ENCODE measurements at places on chromosomes 6 and 20.
A peak's percentile ranks its signal among the peaks of the same experiment; 100 is the strongest.

- no peak for DNase-seq
Observed at GRCh38 chr6:105746130-105746505, 340.0 kb upstream of the PRDM1 start.

GRCh38 chr6:132007474-132008190 is 56.5 kb upstream of the CCN2 start:
- no peak for DNase-seq

- DNase-seq: no peak
Observed at GRCh38 chr6:136783495-136784270, 8.6 kb downstream of the MAP3K5 start.

DNA sequence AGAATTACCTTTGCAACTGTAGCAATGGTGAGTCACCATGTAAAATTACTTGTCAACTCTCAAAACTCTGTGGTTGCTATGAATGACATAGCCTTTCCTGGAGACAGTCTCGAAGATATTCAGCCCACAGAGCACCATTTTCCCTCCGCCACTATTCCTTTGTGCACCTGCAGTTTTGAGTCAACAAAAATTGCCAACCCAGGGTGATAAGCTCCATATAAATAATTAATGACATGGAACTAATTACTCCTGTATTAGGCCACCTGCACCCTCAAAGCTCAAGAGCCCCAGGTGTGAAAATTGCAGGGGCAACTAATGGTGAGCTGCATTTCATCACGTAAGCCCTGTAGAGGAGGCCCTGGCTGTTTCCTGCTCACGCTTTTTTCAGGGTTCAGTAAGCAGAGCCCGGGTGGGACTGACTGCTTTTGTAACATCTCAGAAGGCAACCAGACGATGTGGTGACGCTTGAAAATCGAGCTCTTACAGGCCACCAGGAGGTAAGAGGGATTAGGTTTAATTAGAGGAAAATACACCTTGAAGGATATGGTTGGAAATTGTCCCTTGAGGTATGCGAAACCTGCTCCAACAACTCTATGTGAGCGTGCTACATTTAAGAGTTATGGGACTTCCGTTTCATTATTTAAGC is 70.8 kb downstream of the BMP2 start:
- no peak for DNase-seq

GRCh38 chr6:28743271-28743789 is 180.5 kb downstream of the TRIM27 start:
- DNase-seq: no peak

- no peak for DNase-seq
Observed at GRCh38 chr6:44084231-44085014, 42.8 kb downstream of the MRPL14 start.

DNA sequence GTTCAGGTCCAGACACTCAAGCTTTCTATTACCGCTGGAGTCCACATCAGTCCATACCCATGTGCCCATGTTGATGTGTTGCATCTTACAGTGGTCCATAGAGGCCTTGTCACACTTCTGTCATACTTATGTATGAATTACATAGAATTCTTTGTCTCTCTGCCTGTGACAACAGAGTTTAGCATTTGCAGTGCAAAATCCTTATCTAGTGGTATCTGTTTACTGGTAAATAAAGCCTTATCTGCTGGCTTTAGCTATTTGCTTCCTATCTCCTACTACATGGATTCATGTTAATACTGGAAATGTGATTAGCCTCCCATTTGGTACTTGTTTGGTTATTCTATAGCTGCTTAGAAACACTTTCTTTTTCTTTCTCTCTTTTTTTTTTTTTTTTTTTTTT is 49.8 kb downstream of the TFAP2B start:
- DNase-seq: no peak

- no peak for DNase-seq
Observed at GRCh38 chr20:61753316-61753942, 312.3 kb downstream of the TAF4 start.

- no peak for DNase-seq
Observed at GRCh38 chr20:31967830-31968249, at the start of gene XKR7. Gene XKR7 (plus strand): TSS chr20:31968151. CDS start chr20:31968176, 25 bp downstream.

- DNase-seq: no peak
Observed at GRCh38 chr20:19210391-19211155, 1.9 kb upstream of the SLC24A3 start.

DNA sequence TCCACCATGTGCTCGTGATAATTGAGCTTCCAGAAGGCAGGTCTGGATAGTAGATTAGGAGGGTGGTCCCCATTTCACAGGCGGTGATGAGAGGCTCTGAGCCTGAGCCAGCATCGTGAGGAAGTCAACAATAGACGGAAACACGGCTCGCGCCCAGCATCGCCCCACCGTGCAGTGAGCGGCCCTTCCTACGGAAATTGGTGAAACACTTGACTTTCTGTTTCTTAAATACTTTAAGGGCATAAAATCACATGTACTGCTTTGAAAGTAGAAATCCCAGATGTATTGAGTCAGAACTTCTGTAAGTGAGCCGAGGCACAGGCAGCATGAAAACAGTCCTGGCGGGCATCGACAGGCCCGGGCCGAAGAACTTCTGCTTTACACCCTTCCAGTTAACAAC is 4.3 kb upstream of the KIF25 start:
- no peak for DNase-seq

GRCh38 chr6:12776291-12776690 is 59.7 kb downstream of the PHACTR1 start:
- DNase-seq: no peak

DNA sequence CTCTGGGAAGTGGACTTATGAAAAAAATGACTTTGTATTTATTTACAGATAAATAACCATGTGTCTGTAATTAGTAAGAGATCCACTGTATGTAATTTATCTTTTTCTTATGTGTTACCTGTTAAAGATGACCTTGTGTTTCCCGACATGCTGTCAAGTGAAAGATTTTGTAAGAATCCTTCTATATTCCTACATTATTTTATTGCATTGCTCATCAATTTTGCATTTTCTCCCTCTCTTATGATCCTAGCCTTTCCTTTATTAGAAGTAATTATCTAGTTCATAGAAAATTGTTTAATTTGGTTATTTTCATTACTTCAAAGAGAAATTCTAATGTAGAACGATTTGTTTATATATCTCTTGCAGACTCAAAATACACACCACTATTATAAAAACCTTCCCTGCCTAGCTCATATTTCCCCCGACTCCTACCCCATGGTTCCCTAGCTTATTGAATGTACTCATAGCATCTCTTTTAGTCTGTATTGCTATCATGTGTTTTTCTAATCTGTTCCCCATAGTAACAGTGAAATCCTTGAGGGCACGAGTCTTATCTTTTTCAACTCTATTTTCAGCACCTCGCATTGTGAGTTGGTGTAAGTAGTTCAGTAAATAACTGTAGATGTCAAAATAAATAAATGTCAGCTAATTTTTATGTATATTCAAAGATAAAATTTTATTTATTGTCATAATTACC is 774.4 kb downstream of the HDGFL1 start:
- no peak for DNase-seq

DNA sequence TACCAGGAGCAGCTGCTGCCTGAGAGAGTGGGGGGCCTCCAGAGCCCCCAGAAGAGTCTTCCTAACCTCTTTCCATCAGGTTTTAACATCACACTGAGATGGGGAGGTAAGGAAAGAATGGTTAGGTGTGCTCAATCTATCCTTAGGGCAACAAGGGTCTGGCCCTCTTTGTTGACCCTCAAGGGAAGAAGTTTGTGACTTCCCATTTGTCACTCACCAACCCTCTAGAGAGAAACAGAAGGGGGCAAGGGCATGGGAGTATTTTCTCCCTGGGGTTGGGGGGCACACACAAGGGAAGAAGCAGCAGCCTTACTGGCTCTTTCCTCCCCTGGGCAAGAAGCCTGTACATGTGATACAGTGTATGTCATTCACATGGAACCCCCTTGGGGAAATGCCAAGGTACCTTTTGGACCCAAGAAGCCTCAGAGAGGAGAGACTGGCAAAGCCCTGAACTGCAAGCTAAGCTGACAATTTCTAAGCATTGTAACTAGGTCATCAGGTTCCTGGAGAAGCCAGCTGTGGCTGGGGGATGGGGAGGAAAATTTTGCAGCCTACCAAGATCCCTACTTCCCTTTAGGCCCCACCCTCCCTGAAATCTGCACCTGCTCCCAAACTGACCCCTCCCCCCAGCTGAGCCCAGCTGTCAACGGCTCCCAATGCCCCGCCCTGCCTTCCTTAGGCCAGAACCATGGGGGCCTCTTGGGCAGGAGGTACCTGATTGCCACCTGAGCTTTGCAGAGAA is 14.5 kb downstream of the BCL2L1 start:
- DNase-seq: no peak

DNA sequence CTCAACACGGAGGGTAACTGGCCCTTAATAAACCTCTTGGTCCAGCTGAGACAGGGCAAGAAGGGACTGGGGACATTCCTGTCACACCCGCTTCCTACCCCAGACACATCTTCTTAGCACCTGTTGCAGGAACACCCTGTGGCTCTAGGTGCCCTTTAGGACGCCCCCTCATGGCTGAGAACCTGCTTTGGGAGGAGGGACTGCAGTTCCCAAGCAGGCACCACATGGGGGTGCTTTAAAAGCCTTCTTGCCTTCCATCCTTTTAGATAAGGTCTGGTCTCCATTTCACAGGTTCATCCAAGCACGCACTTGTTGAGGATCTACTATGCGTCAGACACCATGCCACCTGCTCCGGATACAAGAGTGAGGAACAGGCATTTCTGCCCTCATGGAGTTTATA is 26.6 kb downstream of the NSFL1C start:
- DNase-seq: no peak

- no peak for DNase-seq
Observed at GRCh38 chr6:129124347-129124746, 241.4 kb downstream of the LAMA2 start.

GRCh38 chr20:47774131-47774777 is 11.0 kb downstream of the SULF2 start:
- no peak for DNase-seq

- DNase-seq: no peak
Observed at GRCh38 chr20:61847986-61848385, 217.7 kb downstream of the TAF4 start.

- DNase-seq: no peak
Observed at GRCh38 chr20:64011366-64011779, 24.6 kb upstream of the C20orf204 start.

DNA sequence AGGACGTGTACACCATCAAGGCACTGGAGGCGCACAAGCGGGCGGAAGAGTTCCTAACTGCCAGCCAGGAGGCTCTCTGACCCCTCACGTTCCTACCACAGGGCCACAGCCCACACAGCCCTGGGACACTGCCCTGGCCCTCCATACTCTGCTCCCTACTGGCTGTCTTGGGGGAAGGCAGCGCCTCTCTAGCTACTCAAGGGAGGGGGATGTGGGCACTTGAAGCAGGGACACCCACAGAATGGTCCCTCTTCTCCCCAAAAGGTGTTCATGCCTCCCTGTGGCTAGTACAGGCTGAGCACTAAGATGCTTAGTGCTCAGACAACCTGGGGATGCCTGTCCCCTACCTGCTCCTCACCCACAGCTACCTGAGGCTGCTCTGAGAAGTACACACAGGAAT is 2.5 kb downstream of the MEA1 start:
- no peak for DNase-seq

DNA sequence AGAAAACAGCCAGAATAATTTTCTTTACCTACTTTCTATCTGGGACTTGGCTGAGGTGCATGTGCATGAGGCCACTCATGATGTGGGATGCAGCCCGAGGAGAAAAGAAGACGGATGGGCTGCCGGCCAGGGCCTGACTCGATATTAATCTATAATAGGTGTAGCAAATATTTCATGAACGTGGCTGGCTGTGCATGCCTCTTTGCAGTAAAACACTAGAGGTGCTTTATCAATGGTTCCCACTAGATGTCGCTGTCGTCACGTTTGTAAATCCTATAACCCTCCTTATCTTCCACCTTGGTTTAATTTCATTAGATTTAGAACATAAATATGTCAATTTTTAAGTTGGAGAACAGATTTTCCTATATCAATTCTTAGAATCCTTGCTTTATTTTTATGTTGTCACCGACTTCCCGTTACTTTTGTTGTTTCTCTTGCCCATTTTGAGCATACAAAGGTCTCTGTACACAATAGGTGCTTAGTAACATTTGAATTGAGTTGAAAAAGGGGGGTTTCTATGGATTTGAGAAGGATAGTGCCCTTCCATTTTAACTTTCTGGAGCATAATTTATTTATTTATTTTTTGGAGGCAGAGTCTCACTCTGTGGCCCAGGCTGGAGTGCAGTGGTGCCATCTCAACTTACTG is 19.6 kb upstream of the FERMT1 start:
- DNase-seq: peak; percentile 6

GRCh38 chr20:56151834-56152233 is 96.7 kb upstream of the MC3R start:
- no peak for DNase-seq

DNA sequence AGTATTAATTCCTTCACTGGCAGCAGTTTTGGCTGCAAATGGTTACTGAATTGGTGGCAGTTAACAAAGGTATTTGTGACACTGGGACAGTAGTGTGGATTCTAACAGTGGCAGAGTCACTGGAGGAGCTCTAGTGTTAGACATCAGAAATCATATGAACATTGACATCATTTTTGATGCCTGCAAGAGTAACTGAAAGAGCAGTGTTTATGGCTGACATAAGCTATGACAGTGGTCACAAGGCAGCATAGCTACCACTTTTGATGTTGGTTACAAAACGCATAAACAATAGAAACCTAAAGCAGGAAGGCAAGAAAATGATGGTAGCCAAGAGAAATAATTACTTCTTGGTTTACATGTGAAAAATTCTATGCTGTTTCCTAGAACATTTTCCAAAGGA is 326.7 kb upstream of the MAN1A1 start:
- DNase-seq: no peak

DNA sequence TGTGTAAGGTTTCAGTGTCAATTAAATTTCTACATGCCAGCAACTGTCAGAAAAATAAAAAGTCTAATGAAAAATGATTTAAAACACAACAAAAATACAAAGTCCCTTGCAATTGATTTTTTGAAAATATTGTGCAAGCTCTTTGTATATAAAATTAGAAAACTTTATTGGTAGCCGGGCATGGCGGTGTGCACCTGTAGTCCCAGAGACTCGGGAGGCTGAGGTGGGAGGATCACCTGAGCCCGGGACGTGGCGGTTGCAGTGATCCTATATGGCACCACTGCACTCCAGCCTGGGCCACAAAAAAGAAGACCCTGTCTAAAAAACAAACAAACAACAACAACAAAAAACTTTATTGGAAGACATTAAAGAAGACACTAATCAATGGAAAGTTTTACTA is 6.0 kb upstream of the OVOL2 start:
- DNase-seq: no peak

DNA sequence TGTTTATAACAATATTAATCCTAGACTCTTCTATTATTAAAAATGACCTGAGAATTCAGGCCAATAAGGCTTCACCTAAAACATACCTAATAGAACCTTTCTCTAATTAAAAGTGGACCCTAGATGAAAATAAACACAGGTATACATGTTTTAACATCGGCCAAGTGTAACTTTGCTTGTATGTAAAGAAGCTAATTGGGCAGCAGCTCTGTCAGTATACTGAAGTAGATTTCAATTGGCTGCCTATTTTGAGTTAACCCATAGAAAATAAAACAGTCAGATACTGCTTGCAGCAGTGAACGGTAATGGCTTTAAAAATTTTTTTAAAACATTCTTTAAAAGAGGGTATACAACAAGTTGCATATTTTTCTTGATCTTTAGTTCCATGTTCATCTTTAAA is 67.3 kb downstream of the PDSS2 start:
- DNase-seq: no peak
